ENCODE measurements at places on chromosomes 12 and 14.

DNA sequence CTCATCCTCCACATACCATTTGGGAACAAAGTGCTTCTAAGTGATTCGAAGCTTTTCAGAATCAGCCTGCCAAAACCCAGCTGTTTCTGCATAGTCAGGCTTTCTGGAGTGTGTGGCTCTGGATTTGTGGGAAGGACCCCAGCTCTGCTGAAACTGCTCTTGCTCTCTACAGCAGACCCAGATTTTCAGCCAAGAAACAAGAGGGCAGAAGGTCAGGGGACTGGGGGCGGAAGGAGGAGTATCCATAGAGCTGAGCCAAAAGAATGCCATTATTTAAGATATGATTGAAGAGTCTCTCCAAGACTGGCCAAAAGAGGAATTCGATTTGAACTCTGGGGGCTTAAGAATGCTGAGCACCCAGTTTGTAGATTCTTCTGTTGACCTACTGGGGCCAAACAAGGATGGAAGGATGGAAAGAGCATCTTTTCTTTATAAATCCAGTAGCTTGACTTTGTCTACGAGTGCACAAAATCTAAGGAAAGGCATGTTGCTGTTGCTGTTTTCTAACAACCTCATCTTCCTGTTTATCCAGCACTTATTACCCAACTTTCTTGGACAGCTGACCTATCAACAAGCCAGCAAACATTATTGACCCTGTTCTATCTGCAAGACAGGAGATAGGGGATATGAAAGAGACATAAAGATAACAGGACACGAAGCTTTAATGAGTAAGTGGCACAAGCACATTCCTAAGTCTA lies 29.2 kb downstream of the FBLN5 start:
- no peak overlapping the region for H3K27ac ChIP-seq
- no peaks in the 10 kb centered on the region for H3K4me1 ChIP-seq
- H3K4me3 ChIP-seq, result no peak overlapping the region
- no peaks in the 10 kb centered on the region for H3K36me3 ChIP-seq

DNA sequence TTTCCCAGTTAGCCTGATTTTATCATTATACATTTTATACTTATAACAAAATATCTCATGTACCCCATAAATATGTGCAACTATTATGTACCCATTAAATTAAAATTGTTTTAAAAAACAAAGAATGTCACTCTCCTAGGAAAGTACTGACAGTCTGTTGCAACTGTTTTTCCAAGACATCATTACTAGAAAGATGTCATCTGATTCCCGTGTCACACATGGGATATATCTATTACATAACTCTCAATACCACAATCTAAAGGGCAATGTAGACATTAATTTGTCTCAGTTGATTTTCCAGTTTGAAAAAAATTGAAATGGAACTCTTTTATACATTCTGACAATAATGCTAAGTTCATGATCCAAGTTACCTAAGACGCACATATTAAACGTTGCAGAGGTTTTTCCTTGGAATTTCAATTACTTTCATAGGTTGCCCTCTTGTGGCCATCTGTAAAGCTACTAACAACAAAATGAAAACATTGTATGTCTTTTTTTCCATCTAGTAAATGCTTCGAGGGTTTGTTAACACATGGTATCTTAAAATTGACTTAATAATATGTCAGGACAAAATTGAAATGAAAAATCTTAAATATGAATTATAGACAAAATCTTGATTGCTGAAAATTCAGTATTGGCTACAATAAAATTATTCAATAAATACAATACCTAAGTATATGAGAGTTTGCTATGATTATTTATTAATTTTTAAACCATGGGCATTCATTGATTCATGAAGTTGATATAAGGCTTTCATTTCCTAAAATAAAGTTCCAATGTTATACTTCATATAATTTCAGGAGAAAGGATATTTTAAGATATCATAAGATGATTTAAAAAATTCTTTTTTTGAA lies 131.6 kb downstream of the PPFIA2 start:
- H3K36me3 ChIP-seq, result no peaks in the 10 kb centered on the region
- no peaks in the 10 kb centered on the region for H3K27me3 ChIP-seq
- no peaks in the 10 kb centered on the region for H3K4me1 ChIP-seq
- peak; percentile 23 for DNase-seq

DNA sequence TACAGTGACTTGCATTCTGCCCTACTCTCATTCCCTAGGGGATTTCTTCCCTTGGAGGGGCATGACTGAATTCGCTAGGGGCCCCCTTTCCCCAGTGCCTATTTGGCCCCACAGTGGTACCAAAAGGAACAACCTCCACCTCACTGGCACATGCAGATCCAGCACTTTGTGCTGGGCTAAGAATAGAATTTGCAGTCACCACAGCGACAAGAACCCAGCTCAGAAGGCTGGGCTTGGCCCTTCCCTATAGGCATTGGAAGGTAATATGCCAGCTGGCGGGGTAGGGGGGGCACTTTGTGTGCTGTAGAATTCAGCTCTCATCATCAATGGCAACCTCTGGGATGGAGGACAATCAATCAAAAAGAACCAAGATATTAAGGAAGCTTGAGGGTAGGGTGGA lies 13.9 kb downstream of the BAZ2A start:
- peaks cover 12% of the 10 kb centered on the region for H3K4me1 ChIP-seq
- no peak overlapping the region for H3K27ac ChIP-seq
- H3K4me3 ChIP-seq, result no peak overlapping the region
- peaks cover 2% of the 10 kb centered on the region for H3K27me3 ChIP-seq
- H3K36me3 ChIP-seq, result peaks cover 65% of the 10 kb centered on the region
- DNase-seq, result no peak

DNA sequence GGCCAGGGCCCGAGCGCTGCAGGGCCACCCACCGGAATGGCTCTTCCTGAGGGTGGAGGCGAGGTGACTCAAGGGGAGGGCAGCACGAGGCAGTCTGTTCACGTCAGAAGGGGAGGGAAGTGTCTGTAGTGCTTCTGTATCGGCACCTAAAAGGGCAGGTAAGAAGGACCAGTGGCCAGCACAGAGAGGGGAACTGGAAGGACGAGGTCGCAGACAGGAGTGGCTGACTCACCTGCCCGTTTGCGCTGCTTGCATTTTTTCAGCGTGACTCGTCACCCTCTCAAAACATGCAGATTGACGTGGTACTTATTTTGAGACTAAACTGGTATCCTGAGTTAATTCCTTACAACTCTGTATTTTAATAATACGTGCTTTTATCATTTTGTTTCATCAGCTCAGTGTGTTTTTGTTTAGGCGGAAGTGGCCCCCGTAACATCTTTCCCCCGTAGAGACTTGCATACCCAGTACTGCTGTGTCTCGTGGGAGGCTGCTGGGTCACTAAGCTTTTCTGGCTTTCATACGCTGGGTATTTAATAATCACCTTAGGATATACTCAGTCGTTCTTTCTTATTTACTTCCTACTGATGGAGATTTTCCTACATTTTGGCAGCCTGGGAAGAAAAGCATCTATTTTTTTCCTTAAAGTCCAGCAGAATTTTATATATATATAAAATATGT lies 26.4 kb downstream of the SFSWAP start:
- peak overlapping the region; percentile 18 for H3K27ac ChIP-seq
- no peak overlapping the region for H3K4me3 ChIP-seq
- H3K36me3 ChIP-seq, result peaks cover 47% of the 10 kb centered on the region
- DNase-seq, result no peak
- peaks cover 1% of the 10 kb centered on the region for H3K27me3 ChIP-seq
- H3K4me1 ChIP-seq, result peaks cover 2% of the 10 kb centered on the region

DNA sequence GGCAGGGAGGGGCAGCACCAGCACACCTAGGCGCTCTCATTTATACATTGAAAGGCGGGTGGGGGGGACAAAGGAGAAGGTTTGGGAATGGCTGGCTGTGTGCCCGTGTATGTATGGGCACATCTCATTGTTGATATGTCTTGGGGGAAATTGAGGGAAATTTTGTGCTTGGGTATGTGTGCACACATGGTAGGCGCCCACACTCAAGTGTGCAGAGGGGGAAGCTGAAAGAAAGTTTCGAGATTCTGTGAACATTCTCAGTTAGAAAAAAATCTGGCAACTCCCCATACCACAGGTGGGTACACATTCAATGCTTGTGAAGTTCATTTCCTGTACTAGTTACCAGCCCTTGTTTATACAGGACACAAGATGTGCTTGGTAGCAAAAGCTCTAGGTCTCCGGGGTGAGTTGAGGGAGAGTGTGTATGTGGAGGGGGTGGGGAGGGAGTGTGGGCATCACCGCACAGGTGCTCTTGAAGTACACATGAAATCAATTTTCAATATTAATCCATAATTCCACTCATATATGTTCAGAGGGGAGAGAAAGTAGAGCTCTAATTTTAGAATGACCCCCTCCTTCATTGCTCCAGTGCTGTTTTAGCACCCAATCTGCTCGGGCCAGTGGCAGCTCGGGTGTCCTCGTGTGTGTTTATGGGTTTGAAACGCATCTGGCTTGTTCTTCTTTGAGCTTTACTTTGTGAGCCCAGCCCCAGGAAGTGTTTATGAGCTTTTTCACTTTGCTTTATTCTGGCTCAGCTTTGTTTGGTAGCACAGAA lies 286.0 kb downstream of the ZFP36L1 start:
- no peak for DNase-seq

DNA sequence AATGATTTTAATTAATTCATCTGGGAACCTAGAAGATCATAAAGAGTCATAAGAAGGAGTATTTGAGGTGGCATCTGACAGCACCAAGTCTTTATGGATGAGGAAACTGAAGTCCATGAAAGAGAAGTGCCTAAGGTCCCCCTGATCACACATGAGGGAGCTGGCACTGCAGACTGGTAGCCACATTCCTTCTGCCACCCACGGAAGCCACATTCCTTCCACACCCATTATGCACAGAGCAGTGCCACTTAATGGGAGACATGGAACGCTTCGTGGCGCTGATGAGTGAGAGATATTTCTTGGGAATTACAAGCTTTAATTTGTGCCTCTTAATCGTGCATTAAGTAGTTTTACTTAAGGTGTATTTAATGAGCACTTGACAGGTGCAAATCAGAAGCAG lies 139.3 kb upstream of the NTF3 start:
- no peak overlapping the region for H3K27ac ChIP-seq
- DNase-seq, result no peak
- H3K4me1 ChIP-seq, result no peaks in the 10 kb centered on the region
- no peak overlapping the region for H3K4me3 ChIP-seq
- H3K27me3 ChIP-seq, result no peaks in the 10 kb centered on the region

DNA sequence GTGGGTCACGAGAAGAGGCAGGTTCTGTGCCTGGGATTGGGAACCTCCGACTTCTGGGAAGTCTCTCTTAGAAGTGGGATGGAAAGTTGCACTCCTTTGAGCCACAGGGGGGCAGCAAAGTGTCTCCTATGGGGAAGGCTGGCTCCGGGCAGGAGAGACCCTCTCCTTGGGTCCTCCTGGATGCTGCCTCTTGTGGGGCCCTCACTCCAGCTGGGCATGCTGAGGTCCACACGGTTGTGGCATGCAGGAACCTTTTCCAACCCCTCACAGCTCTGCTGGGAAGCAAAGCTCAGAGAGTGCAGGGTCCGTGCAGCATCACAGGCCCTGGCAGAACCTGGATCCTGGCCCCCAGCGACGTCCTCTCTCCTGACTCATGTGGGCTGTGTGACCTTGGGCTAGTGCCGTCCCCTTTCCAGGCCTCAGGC lies 17.4 kb downstream of the SDSL start:
- DNase-seq, result peak; percentile 80
- no peak overlapping the region for H3K27ac ChIP-seq
- peaks cover 5% of the 10 kb centered on the region for H3K27me3 ChIP-seq
- H3K4me1 ChIP-seq, result no peaks in the 10 kb centered on the region
- H3K36me3 ChIP-seq, result no peaks in the 10 kb centered on the region

- no peak overlapping the region for H3K4me3 ChIP-seq
- DNase-seq, result no peak
- H3K4me1 ChIP-seq, result no peaks in the 10 kb centered on the region
- peaks cover 2% of the 10 kb centered on the region for H3K27me3 ChIP-seq
- no peak overlapping the region for H3K27ac ChIP-seq
Measured at GRCh38 chr14:23930742-23931141, 22.8 kb upstream of the DHRS4 start.

DNA sequence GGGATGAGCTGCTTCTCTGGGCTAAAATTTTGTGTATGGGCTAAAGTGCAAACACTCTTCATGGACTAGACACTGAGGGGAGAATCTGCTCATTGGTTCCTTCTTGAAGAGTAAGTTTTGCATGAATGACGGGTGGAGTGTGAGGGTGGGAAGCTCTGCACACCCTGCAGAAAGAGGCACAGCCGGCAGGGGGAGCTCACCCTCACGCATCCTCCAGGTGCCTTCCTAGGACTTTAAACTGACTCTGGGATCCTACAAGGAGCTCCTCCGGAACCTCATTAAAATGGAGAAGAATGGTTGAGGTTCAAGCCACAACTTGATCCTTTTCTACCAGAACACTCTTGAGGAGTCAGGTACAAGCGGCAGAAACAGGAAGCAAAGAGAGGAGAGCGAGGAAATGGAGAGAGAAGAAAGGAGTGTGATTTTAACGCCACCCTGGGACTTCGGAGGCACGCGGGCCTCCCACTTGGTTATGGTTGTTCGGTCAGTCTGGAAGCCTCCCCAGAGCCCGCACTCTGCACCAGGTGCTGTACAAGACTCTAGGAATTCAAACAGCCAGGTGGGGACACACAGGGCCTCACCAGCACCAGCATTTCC lies 87.5 kb downstream of the SETD3 start:
- peaks cover 13% of the 10 kb centered on the region for H3K27me3 ChIP-seq
- no peak overlapping the region for H3K4me3 ChIP-seq
- DNase-seq, result peak; percentile 63
- no peak overlapping the region for H3K27ac ChIP-seq

GRCh38 chr12:90008277-90008676 lies 299.6 kb upstream of the ATP2B1 start:
- no peak overlapping the region for H3K27ac ChIP-seq
- no peak for DNase-seq
- no peak overlapping the region for H3K4me3 ChIP-seq
- H3K4me1 ChIP-seq, result no peaks in the 10 kb centered on the region
- no peaks in the 10 kb centered on the region for H3K36me3 ChIP-seq

DNA sequence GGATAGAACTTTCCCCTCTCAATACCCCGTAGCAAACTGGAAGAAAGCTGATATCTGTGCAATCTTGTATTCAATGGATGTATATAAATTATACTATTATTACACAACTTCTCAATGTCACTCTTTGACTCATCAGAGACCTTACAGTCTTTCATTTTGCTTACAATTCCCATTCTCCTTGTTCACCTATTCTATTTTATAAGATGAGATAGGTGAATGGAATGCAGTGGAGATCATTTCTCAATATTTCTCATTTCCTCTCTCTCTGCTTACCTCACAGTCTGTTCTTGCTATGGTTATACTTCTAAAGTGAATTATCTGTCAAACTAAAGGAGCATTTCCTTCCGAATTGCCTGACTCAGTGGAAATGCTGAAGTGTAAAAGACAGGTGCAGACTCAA lies 14.9 kb downstream of the FOXA1 start:
- no peak for DNase-seq
- H3K27me3 ChIP-seq, result peaks cover 5% of the 10 kb centered on the region
- H3K36me3 ChIP-seq, result no peaks in the 10 kb centered on the region
- H3K27ac ChIP-seq, result no peak overlapping the region
- peaks cover 3% of the 10 kb centered on the region for H3K4me1 ChIP-seq
- no peak overlapping the region for H3K4me3 ChIP-seq

DNA sequence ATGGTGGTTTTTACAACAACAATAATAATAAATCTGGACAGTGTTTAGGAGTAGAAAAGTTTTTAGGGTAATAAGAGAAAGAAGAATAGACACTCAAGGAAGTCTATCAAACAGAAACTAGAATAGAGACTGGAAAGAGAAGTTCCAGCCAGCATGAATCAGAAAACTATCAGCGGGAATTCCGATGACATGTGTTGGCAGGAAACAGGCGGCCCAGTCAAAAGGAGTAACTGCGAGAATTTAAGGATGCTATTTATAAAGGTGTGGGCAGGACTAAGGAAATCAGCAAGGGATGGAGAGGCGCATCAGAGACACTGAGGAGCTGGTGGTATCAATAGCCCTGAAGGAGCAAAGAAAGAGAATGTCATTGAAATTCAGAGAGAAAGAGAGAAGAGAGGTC lies 89.9 kb downstream of the TBX5 start:
- no peak overlapping the region for H3K27ac ChIP-seq
- no peak for DNase-seq
- no peak overlapping the region for H3K4me3 ChIP-seq
- H3K36me3 ChIP-seq, result no peaks in the 10 kb centered on the region
